A549 treated with dexamethasone at 1 μM for 4 hours (cell line): ENCODE measurements at places on chromosomes 2 and 18. TPM values are rescaled to one million over a fixed set of nuclear protein-coding genes. Genes with fewer than 3 reads are reported as not detected.

Gene SCN2A
- 0.01 to 0.04 TPM (median 0.02 TPM) in 3 of 5 replicates, not detected in the others for total RNA-seq

Gene RBKS
- 6.8 to 8.0 TPM (median 7.5 TPM) in 5 replicates for total RNA-seq

Gene RAB6D
- 0.02 to 0.06 TPM (median 0.04 TPM) in 4 of 5 replicates, not detected in the other for total RNA-seq

Gene ZAP70
- 0.09 to 0.19 TPM in 2 of 5 replicates, not detected in the others for total RNA-seq

Gene OTOF
- 0.06 to 0.44 TPM (median 0.19 TPM) in 5 replicates for total RNA-seq

Gene CDH19
- 0.32 to 1.2 TPM (median 0.73 TPM) in 5 replicates for total RNA-seq

Gene ACTR3
- total RNA-seq, result 238 to 293 TPM (median 277 TPM) in 5 replicates

Gene SCN9A
- 2.2 to 5.0 TPM (median 4.3 TPM) in 5 replicates for total RNA-seq

Gene ANKRD30B
- not detected in 5 replicates for total RNA-seq

Gene PAX8
- total RNA-seq, result 0.60 to 1.0 TPM (median 0.80 TPM) in 5 replicates

Gene HOXD8
- total RNA-seq, result 5.0 to 5.4 TPM (median 5.3 TPM) in 5 replicates

Gene ZNF892
- 0.36 to 0.91 TPM (median 0.69 TPM) in 5 replicates for total RNA-seq

Gene INSIG2
- 9.4 to 12.5 TPM (median 11.6 TPM) in 5 replicates for total RNA-seq

Gene C2orf78
- total RNA-seq, result not detected in 5 replicates

Gene LRRC30
- total RNA-seq, result not detected in 5 replicates

Gene C1QL2
- total RNA-seq, result 0.30 to 0.86 TPM (median 0.67 TPM) in 5 replicates

Gene CKAP2L
- total RNA-seq, result 12.4 to 16.9 TPM (median 16.7 TPM) in 5 replicates

Gene CDH7
- total RNA-seq, result 0.01 TPM in 1 of 5 replicates, not detected in the others
